ENCODE measurements at places on chromosomes 7 and 10.

DNA sequence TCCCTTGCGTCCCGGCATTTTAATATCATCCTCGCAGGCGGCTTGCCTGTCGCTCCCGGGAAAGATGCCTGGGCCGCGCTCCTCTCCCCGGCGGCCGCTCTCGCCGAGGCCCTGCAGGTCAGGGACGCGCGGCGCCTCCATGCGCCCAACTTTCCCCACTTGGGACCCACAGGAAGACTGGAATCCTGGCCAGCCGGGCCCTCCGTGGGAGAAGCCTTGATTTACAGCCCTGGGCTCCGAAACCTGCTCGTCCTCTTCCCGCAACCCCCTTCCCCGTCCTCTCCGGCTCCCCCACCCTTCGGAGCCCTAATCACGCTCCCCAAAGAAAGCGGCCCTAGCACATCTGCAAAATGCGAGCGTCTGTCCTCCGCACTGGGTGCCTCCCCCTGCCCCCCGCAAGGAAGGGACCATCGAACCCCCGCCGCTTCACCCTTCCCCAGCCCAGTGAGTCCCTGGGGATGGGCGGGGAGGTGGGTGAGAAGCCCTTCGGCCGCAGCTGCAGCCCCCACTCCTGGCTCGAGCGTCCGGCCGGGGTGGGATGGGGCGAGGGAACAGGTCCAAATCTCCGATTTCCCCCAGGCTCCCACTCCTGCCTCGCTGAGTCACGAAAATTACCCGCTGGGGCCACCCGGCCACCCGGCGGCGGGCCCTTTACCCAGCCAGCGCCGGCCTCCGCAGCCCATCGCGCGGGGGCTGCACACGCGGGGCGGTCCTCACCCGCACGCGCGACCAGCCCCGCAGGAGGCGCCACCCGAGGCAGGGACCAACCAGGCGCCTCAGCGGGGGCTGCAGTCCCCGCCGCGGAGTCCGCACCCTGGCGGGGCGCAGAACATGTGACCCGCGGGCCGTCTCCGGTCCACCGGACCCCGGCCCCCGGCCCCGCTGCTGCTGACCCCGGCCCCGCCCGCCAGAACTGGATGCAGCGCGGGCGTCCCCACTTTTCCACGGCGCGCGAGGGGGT is 695 bp downstream of the HSPA12A start:
- DNase-seq = no peak

DNA sequence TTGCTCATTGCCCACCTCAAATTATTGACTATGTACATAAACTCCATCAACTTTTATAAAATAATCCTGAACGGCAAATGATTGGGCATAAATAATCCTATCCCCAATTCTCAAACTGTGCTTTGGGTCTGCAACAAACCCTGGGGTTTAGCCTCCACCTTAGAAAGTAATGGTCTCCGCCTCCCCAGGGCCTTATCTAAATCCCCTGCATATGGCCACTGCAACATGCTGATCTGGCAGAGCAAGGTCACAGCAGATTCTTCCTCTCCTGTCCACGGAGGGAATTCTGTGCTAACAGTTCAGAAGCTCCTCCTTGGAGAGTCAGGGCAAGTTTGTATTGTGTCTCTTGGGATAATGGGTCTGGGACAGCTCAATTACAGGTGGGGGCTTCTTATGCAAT is 18.4 kb downstream of the FXYD4 start:
- no peak for DNase-seq

DNA sequence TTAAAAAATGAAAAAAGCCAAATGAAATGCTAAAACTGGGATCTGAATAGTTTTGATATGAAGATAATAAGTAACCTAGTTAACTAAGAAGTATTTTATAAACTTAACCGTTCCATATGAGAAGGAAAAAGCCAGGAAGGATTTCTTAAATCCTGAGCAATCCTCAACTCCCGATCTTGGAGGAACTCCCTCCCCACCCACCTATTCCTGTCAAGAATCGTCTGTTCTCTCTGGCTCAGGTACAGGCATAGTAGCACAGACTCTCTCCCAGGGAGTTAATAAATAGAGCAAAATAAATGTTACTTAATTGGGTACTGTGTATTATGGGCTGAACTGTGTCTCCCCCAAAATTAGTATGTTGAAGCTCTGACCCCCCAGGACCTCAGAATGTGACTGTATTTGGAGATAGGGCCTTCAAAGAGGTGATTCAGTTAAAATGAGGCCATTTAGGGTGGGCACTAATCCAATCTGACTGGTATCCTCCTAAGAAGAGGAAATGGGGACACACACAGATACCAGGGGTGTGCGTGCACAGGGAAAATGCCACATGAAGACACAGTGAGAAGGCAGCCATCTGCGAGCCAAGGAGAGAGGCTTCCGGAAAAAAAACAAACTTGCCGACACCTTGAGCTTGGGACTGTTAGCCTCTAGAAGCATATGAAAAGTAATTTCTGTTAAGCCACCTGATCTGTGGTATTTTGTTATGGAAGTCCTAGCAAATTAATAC is 28.7 kb downstream of the PUS7 start:
- no peak for DNase-seq

DNA sequence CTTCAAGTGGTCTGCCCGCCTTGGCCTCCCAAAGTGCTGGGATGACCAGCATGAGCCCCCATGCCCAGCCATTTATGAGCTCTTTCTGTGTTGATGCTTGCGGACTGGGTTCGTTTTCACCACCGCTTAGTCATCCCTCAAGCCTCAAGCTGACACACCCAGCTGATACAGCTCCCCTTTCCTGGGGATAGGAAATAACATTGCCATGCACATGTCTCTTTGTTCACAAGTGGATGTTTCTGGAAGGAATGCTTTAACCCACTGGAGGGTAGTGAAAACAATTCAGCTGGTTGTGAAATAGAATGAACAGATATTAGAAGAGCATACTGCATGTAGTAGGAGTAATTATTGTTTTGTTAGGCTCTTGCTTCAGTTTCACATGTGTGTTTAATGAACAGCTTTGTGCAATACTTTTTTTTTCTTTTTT is 8.5 kb upstream of the METTL27 start:
- DNase-seq = no peak

GRCh38 chr10:15879058-15879457 is 18.8 kb upstream of the MINDY3 start:
- no peak for DNase-seq

DNA sequence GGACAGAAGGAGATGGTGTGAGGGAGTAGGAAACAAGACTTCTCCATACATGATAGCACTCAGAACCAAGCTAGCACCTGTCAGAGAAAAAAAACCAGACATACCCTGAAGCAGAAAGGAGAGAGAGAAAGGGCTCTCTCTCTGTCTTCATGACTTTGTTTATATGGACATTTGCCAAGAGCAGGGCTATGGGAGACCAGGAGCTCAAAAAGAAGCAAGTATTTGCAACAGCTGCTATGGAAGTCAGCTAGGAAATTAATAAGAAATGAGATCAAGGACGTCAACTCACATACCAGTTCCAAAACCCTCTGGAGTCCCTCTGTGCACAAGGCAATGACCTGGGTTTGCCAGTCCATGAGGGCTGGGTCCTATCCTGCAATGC is 111.6 kb downstream of the SGMS1 start:
- DNase-seq = no peak

- no peak for DNase-seq
These were observed 24.5 kb downstream of the FRMD4A start for GRCh38 chr10:14306190-14306589.

- DNase-seq = no peak
These were observed 130.5 kb downstream of the CDK14 start for GRCh38 chr7:90726623-90727022.

DNA sequence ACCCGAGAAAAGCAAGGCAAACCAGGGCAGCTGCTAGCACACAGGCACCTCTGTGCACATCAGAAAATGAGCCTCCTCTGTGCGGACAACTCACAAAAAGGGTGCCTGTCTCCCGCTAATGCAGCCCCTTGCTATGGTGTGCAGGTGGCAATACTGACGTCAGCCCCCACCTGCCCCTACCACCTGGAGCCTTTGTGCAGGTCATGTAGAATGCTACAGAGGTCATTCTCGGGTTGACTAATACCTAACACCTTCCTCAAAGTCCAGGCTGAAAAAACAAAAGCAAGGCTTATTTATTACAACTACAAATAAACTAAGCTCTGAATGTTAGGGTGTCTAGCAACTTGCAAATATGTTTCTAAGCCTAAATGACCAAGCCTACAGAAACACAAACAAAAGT is 13.9 kb downstream of the PIP4K2A start:
- no peak for DNase-seq

- no peak for DNase-seq
These were observed 131.1 kb downstream of the ELAPOR2 start for GRCh38 chr7:86928308-86928707.

All from cerebellar nuclear complex (tissue), 1 donor.